ENCODE measurements at places on chromosomes 7 and 10. TPM values are rescaled to one million over a fixed set of nuclear protein-coding genes. Genes with fewer than 3 reads are reported as not detected.

PROSER2 gene
- 6.7 TPM for polyA plus RNA-seq

CARD11 gene
- 0.04 TPM for polyA plus RNA-seq

NKX1-2 gene
- polyA plus RNA-seq = not detected

TUBB8 gene
- polyA plus RNA-seq = 0.26 TPM

IL15RA gene
- polyA plus RNA-seq = 0.85 TPM

TMEM213 gene
- not detected for polyA plus RNA-seq

ADARB2 gene
- polyA plus RNA-seq = not detected

CRCP gene
- 22.7 TPM for polyA plus RNA-seq

HPSE2 gene
- polyA plus RNA-seq = 0.01 TPM

INHBA gene
- polyA plus RNA-seq = not detected

ABCB4 gene
- 20.8 TPM for polyA plus RNA-seq

PSPH gene
- polyA plus RNA-seq = 85.8 TPM

NRP1 gene
- 5.3 TPM for polyA plus RNA-seq

APBB1IP gene
- not detected for polyA plus RNA-seq

CAV2 gene
- polyA plus RNA-seq = 0.42 TPM

ADD3 gene
- 40.0 TPM for polyA plus RNA-seq

FBH1 gene
- polyA plus RNA-seq = 48.8 TPM

CLCN1 gene
- polyA plus RNA-seq = 0.01 TPM
